T-helper 9 cell (primary cell): ENCODE measurements at places on chromosomes 2 and 18.

GRCh38 chr18:10977042-10977441, 172.3 kb downstream of the PIEZO2 start:
- no peak for DNase-seq

- no peak for DNase-seq
Observed at GRCh38 chr2:164560181-164560792, 61.0 kb downstream of the GRB14 start.

GRCh38 chr2:24163186-24163585, 11.7 kb upstream of the FAM228A start:
- DNase-seq, result no peak

DNA sequence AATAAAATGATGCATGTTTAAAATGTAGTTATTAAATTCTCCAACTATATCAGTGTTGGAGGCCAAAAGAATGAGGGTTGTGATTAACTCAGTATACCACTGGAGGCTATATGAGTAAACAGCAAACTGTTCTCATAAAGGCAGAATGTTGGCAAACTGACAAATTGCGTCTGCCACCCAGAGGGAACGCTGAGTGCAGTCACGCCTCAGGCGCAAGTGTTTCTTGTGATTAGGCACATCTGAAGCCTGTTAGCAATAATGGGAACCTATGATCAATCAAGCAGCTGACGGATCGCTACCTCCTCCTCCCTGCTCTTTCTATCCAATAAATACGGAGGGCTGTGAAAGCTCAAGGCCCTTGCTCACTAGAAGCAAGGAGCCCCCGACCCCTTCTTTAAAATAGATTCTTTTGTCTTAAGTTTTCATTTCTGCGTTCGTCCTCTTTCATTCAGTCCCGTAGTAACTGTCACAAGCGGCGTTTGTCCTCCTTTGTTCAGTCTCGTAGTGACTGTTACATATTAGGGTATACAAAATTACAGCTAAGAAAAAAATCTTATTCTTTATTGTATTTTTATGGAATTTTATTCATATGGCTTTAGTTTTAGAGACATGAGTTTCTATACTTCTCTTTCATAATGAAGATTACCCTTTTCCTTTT, 16.3 kb upstream of the RMND5A start:
- DNase-seq, result no peak

DNA sequence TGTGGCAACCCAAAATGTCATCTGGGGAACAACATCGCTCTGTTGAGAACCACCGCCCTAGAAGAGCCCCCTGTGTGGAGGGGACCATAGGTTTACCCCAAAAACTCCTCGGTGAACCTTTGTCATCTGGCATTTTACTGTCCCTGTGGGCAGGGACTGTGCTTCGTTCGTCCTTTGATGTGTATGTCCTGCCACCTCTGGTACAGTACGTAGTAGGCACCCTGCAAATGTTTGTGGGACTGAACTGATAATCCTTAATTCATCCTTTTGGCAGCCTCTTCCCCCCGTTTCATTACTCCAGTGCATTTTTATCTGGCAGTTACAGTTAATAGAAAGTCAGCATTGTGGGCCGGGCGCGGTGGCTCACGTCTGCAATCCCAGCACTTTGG, 728 bp downstream of the NAPG start:
- no peak for DNase-seq

DNA sequence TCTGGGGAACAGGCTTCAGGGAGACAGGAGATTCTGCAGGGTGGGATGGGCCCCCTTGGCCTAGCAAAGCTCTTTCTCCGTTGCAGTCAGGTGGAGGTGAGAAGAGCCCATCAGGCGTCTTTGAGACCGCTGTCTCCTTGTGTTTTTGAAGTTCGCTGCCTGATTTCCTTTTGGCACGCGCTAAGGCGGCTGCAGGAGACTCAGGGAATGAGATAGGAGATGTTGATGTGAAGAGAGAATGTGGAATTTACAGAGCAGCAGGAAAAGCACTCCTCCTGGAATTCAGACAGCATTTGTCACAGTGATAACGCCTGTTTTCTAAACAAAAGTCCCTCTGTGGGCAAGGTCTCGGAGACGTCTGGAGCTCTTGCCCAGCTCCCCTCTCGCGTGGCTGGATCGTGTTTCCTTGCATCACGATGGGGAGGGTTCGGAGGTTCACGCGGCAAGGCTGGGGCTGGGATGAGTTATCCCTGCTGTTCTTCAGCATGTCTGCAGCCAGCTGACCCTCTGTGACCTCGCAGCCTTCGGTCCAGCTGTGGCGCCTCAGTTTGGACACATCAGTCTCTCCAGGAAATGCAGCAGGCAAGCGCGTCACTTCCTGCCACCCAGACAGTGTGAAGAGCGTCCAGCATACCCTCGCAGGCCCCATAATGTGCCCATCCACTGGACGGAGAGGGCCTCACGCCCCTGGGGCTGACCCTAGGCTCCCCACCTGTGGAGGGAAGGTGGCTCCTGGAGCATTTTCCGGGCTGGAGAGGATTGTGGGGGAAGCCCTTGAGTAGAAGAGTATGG, 30.2 kb downstream of the GLI2 start:
- DNase-seq, result no peak

DNA sequence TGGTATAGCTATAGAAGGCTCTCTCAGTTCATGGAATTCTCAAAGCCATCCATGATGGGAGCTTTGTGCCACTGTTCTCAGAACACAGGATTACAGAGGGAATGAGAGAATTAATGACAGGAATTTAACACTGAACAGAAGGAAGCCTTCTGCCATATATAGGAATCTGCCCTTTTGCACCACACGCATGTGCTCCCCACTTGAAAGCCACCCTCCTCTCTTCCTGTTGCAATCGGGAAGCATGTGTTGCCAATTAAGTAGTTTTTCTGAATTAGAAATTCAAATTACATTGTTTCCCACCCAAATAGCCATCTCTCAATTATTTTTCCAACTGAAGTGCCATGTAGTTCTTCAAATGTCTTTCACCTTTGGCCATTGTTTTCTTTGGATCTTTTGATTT, 71.3 kb downstream of the C1D start:
- DNase-seq, result no peak

- no peak for DNase-seq
Observed at GRCh38 chr2:170123593-170123992, 54.4 kb upstream of the MYO3B start.

DNA sequence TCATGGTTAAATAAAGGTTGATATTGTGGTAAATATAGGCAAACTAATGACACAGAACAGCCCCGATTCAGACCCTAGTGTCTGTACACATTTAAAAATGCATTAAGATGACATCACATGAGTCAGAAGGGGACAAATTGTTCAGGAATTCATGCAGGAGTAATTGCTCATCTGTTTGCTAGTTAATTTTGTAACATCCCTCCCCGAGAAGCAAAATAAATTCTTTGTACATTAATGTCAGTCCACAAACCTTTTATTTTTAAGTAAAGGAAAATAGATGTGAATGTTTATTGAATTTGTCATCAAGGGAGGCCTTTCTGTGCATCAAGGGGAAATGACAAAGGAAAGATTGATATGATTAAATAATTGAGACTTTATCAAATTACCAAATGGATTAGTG, 69.9 kb downstream of the SH3BP4 start:
- DNase-seq, result no peak

GRCh38 chr2:239405071-239405470, 4.3 kb upstream of the HDAC4 start:
- DNase-seq, result no peak

GRCh38 chr2:231204581-231204980, 6.2 kb downstream of the ARMC9 start:
- no peak for DNase-seq

DNA sequence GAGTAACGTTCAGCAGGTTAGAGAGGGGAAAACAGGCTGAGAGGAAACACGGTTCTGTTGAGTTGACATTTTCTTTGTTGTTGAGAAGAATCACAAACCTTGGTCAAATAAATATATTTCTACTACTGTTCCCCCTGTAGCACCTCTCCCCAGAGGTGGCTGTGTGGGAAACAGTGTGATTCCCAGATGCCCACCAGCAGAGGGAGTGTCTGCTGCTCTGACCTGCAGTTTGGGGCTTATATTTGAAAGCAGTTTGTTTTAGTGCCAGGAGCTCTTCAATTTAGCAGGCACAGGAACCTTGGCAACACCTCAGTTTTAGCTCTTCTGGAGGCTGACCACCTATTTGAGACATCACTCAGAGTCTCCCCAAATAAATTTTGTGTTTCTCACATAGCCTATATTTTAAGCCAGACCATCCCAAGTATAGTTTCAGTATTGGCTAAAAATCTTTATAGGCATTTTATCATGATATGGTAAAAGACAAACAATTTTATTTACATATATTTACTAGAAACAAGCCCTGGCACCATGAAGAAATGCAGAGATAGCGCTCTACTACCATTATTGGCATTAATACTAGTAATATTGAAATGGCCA, 75.7 kb downstream of the PIK3C3 start:
- no peak for DNase-seq

DNA sequence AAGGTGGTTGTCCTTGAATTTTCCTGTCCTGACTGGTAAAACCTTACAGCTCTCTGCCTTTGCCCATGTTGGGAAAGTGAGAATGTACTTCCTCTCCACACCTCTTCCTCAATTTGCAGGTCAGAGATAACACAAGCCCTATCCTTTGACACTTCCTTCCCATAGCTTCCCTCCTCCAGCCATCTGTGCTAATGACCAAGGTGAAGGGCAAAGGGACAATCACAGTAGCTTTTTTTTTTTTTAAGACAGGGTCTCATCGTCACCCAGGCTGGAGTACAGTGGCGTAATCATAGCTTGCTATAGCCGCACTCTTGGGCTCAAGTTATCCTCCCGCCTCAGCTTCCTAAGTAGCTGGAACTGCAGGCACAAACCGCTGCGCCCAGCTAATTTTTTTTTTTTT, 24.3 kb upstream of the STPG4 start:
- no peak for DNase-seq

DNA sequence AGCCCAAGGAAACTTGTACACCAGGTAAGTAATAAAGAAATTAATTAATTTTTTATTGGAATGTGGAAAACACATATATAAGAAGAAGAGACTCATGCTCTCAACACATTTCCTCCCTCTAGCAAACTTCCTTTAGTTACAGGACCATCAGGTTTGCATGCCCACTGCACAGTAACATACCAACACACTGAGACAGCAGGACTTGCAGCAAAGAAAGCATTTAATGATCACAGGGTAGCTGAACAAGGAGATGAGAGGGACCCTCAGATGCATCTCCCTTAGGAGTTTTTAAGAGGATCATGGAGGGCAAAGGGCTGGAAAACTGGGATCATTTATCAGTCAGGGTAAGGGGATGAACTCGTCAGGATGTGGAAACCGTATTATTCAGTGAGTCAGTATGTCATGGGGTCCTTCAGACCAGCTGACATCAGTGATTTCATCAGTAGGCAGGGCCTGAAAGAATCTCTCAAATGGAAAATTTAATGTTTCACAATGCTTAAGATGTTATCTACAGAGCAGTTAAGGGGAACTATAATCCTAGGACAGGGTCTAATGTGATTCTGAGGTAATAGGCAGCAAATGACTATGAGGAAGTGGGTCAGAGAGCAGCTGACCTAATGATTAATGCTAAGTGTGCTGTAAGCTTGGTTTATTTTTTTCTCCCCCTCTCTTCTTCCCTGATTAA, 193.8 kb upstream of the RND3 start:
- DNase-seq, result no peak

DNA sequence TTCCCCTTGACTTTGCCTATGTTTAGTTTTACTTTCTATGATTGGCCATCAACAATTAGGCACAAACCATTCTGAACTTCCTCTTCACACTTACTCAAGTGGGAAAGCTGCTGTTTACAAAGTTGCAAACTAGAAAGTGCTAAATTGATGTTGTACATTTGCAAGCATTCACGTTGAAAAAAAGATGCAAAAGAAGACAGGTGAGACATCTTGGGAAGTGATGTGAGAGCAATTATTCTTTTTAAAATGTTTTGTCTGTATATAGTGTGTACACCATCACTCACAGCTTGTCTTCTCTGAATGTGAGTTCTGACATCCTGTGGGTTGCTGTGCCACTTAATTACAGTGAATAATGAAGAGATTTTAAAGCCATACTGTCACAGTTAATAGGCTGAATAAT, 874.1 kb upstream of the LRATD1 start:
- DNase-seq, result no peak

- no peak for DNase-seq
Observed at GRCh38 chr2:129779783-129780182, 199.7 kb upstream of the RAB6C start.

DNA sequence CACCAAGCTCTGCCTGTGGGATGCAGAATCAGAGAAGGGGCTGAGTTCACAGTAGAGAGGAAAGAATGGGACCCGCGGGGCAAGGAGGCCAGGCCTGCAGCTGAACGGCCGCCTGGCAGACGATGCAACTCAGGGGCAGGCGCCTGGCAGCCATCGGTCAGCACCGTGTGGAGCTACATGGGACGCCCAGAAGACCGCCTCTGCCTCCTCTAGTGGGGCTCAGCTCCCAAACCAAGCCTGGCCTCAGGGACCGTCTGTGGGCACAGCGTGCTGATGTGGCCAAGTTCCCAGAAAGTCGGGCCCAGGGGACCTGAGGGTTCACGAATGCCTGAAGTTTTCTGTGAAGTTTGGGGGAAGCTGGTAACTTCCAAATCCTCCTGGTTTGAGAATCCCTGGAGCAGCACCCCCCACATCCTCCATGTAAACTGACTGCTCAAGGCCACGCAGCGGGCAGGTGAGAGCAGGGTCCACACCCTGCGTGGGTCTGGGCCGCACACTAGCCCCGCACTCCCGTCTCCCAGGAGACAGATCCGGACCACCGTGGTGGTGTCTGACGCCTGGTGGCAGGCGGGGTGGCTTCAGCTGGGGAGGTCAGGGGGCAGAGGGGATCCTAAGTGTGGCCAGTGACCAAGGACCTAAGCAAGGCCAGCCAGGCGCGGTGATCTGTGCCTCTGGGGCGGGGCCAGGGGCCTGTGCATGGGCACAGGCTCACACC, 14.6 kb downstream of the SNORC start:
- DNase-seq, result no peak

- no peak for DNase-seq
Observed at GRCh38 chr18:78528411-78529258, 451.0 kb upstream of the SALL3 start.

DNA sequence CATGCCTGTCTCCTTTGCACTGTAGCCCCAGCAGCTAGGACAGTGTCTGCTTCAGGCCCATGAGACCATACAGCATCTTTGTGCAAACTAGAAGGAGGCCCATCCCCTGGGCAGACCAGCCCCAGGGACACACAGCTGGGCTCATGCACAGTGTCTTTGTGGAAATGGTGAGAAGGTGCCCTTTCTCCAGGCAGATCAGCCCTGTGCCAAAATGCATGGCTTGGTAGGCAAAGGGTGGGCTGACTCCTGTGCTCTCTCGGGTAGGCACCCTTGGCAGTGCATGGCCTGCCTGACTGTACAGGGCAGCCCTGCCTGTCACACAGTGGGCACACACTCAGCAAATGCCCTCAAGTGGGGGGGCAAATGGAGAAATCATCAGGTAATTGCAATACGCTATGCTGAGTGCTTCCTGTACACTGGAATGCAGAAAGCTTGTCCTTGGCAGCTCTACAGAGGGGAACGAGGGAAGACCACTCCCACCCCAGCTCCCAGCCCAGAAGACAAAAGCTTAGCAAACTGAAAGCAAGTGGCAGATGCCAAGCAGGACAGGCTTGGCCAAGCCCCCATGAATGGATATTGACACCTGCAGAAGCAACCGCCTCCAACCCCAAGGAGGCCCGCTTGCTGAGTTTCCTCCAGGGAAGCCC, 21.6 kb downstream of the TNS1 start:
- no peak for DNase-seq

- DNase-seq, result no peak
Observed at GRCh38 chr2:166343467-166343866, 32.3 kb downstream of the SCN9A start.

GRCh38 chr2:236977852-236978398, 107.8 kb upstream of the COPS8 start:
- no peak for DNase-seq

- no peak for DNase-seq
Observed at GRCh38 chr2:66948234-66948633, 448.9 kb upstream of the ETAA1 start.
